NCI-H1092 treated with DMSO at 0.1 percent for 48 hours (cell line): ENCODE measurements at places on chromosomes 4 and X.

GRCh38 chr4:3217771-3218170 lies 31.2 kb upstream of the MSANTD1 start:
- DNase-seq: no peak

- no peak for DNase-seq
Measured at GRCh38 chr4:80092088-80092487, 19.1 kb upstream of the ANTXR2 start.

GRCh38 chr4:177099211-177099610 lies 210.5 kb upstream of the NEIL3 start:
- DNase-seq: no peak

DNA sequence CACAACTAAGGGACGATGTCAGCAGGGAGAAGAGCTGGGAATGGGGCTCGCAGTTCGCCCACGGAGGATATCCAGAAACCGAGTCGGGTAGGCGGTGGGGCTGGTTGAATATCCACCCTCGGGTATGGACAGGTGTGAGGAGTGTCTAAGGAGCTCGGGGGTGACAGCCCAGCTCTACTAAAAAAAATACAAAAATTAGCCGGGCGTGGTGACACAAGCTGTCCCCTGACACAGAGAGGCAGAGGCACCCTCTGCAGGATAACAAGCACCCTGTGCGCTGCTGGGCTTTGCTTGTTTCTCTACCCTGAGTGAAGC lies 12.2 kb upstream of the ASMTL start:
- DNase-seq: no peak
